Stimulated activated CD4-positive, alpha-beta T cell treated with anti-CD3 and anti-CD28 coated beads, Interleukin-4, amount 100 ng/mL, for 1 hour (primary cell): ENCODE measurements at places on chromosomes 12 and 14.
A peak's percentile ranks its signal among the peaks of the same experiment; 100 is the strongest.

GRCh38 chr14:103031956-103032355, 25.4 kb downstream of the CDC42BPB start:
- no peak for DNase-seq

DNA sequence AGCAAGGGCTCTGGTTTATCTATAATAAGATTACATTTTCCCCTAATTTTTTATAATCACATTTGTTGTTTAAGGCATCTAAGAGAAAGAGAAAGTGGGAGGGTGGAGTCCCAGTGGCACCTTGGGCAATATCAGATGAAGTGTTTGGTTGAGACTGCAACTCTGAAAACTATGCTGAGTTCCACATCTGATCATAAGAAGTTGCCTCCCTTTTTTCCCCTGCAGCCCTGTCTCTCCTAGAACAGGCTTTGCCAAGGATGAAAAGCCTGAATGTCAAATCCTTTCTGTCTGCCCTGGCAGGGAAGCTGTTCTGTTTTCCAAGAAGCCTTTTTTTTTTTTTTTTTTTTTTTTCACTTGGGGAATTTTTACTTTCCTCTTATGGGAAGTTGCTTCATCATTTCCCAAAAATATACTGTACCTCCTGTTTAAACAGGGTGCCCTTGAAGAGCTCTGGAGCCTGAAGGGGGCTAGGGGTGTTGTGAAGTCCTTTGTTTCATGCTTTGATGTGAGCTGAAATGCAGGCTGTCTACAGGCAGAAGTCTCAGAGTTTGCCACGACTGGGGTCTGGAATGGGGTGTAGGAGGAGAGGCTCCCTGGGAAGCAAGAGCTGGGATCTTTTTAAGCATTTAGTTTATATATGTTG, 71.3 kb downstream of the SUSD6 start:
- DNase-seq, result no peak

- no peak for DNase-seq
Measured at GRCh38 chr14:32761381-32761968, 177.2 kb upstream of the NPAS3 start.

- DNase-seq, result no peak
Measured at GRCh38 chr14:86491743-86492142, 961.8 kb downstream of the FLRT2 start.

DNA sequence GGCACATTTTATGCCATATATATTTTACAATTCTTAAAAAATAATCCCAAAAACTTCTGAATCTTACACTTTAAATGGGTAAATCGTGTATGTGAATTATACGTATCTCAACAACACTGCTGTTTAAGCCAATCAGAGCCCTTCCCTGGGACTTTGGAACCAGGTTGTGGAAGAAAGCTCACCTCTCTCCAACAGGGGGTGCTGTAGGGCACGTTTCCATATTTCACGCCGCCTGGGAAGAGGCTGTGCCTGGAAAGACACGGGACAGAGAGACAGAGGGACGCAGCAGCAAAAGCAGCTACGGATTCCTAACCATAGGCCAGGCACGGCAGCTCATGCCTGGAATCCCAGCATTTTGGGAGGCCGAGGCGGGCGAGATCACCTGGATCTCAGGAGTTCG, 29.4 kb upstream of the FBRSL1 start:
- no peak for DNase-seq

DNA sequence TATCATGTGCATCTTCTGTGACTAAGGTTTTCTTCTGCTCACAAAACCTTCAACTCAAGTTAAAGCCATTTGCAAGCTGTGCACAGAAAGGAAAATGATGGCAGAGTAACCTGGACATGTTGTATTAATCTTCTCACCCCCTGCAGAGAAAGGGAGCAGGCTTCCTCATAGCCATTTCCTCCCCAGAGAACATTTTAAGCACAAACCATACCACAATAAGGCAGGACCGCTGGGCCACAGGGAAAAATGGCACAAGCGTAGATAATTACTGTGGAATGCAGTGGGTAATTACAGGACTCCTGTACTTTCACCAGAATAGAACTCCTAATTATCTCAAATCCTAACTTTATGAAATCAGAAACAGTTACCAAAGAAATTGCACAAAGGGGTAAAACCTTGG, 215.7 kb downstream of the KIF21A start:
- DNase-seq, result no peak

GRCh38 chr14:45181806-45182205, 46.1 kb downstream of the FANCM start:
- no peak for DNase-seq

- DNase-seq, result peak; percentile 12
Measured at GRCh38 chr14:73457041-73457923, 1.1 kb downstream of the NUMB start.

DNA sequence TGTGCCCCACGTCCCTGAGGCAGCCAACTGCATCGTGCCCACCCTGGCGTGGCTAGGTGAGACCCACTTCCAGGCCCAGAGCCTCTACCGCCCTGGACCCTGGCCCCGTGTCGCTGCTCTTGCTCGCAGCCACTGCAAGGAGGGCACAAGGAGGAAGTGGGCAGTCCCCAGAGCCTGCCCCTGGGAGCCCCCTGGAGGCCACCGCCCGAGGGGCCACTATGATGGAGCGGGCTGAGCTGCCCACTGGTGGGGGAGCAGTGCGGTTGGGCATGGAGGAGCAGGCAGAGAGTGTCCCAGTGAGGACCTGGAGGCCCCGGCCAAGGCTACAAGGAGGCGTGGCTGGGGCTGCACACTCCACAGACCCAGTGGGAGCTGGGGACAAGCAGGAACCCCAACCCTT, 323.6 kb downstream of the PCNX1 start:
- DNase-seq, result no peak

GRCh38 chr12:497501-498160, 37.9 kb downstream of the B4GALNT3 start:
- DNase-seq, result no peak

- no peak for DNase-seq
Measured at GRCh38 chr12:121927813-121928212, 9.4 kb downstream of the CFAP251 start.

- DNase-seq, result no peak
Measured at GRCh38 chr12:61188801-61189595, 1071.2 kb upstream of the USP15 start.

DNA sequence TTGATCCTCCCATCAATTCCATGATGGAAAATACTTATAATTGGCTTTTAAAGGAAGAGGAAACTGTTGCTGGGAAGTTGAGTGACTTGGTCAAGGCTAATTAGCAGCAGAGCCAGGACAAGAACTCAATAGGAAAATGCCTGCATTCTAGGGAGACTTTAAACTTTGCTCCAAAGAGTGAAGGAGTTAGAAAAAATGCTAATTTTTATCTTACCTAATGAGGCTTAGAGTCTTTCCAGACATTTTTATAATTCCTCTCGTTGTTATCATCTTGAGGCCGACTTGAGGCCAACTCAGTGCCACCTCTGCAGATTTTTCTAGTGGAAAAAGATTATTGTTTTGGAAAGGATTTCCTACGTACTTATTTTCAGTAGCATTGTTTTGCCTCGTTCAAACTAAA, 344.6 kb downstream of the ETNK1 start:
- no peak for DNase-seq

GRCh38 chr12:52006726-52007157, at the start of gene TAMALIN:
TSS of gene TAMALIN (plus strand) at chr12:52006946. CDS start at chr12:52007020, 74 bp downstream.
- DNase-seq, result peak; percentile 80

GRCh38 chr12:63152321-63152700, 1.3 kb upstream of the AVPR1A start:
- DNase-seq, result no peak

- no peak for DNase-seq
Measured at GRCh38 chr12:108666401-108666881, 32.7 kb upstream of the SELPLG start.

DNA sequence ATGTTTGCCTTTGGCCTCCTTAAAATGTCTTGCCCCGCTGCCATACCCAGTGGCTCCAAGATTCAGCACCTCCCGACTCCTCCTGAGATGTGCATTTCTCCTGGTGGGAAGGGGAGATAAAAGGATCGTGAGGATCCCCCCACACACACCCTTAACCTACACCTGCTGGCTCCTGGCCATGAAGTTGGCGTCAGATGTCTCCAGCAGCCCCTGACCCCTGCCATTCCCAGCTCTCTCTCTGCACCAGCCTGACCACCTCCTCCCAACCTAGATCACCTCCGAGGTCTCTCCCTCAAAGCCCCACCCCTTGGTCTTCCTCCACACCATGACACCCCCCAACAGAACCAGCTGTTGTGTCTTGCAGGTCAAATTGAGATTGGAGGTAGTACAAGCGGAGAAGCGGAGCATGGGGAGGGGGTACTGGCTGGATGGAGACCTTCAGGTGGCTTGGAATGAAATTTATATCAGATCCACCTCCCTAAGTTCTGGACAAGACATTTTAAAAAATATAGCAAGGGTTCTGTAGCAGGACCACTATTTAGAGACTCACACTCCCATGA, 151.1 kb upstream of the FKBP4 start:
- DNase-seq, result no peak

GRCh38 chr12:89706986-89707702, 1.5 kb downstream of the ATP2B1 start:
- DNase-seq, result no peak

- DNase-seq, result no peak
Measured at GRCh38 chr14:78986989-78987388, 816.8 kb downstream of the NRXN3 start.

DNA sequence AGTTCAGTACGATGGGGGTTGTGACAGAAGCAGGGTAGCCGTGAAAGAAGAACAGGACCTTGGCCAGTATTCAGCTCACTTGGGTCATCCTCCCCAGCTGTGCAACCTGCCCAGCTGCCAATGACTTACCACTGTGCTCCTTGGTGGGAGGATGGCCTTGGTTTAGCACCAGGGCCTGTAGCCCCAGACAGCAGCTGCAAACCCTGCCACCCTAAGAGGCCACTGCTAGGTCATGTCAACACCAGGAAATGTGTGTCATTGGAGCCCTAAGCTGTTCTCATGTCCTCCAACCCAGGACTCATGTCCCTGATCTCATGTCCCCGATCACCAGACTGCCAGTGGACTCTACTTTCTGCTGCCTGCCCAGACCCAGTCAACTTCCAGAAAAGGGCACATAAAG, 3.0 kb upstream of the CRACR2A start:
- DNase-seq, result no peak

GRCh38 chr12:90984114-90984513, 20.7 kb downstream of the EPYC start:
- no peak for DNase-seq

DNA sequence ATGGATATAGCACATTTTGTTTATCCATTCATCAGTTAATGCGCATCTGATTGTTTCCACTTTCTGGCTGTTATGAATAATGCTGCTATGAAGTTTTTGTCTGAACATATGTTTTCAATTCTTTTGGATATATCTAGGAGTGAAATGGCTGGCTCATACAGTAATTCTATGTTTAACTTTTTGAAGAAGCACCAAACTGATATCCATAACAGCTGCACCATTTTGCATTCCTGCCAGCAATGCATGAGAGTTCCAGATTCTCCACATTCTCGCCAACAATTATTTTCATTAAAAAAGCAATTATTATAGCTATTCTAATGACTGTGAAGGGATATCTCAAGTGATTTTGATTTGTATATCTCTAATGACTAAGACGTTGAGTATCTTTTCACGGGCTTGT, 89.9 kb upstream of the PPP4R3A start:
- DNase-seq, result no peak

DNA sequence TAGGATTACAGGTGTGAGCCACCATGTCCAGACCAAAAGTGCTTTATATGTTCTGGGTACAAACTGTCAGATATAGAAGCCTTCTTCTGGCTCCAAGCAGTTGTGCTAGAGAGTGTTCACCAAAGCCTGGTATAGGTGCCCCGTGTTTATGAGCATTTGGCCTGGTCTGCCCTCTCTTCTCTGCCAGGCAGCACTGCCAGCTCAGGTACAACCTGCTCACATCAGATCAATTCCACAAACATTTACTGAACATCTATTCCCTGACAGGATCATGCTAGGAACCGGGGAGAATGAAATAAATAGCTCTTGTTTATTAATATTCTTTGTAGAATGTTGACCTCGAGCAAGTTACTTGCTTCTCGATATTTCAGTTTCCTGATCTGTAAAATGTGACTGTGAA, 20.0 kb upstream of the SOCS2 start:
- no peak for DNase-seq

DNA sequence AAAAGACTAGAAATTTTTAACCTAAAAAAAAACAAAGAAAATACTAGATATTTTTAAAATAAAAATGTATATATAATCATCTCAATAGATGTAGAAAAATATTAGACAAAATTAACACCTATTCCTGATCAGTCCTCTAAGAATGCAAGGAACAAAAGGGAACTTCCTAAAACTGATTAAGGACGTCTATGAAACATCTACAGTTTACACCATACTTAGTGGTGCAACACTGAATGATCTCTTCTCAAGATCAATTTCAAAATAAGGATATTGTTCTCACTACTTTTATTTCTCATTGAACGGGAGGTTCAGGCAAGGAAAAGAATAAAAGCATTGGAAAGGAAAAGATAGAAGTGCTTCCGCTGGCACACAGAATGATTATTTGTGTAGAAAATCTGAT, 16.0 kb downstream of the OLR1 start:
- DNase-seq, result no peak

DNA sequence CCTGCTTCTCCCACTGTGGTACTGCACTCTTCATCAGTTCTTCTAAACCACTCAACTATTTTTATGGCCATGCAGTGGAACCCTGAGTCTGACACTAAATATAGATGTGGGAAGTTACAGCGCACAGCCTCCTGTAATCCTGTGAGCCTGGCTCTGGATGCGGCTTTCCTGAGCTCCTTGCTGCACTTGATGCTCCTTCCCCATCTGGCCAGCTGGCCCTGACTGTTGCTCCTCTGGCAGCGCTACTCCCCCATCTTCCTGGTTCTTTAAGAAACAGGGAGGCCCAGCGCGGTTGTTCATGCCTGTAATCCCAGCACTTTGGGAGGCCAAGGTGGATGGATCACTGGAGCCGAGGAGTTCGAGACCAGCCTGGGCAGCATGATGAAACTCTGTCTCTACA, 24.6 kb downstream of the IQSEC3 start:
- DNase-seq, result no peak

DNA sequence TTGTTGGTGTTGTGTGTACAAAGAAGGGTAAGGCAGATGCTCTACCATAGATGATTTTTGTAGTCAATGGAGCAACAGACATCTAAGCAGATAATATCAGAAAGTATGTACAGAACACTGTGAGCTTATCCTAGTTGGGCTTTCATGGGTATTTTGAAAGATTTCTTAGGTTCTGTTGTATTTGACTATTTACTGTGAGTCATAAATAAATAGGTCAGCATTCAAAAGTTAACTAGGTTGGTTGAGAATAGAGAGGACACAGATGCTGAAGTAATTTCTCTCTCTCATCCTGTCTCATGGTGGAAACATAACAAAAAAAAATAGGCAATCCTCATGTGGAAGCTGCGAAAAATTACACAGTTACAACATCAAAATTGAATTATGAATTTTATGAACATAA, 413.5 kb downstream of the CCDC91 start:
- no peak for DNase-seq

- DNase-seq, result no peak
Measured at GRCh38 chr12:57944313-57945023, 3.1 kb downstream of the ATP23 start.

- no peak for DNase-seq
Measured at GRCh38 chr14:96037891-96038557, 1.1 kb upstream of the C14orf132 start.

- peak; percentile 15 for DNase-seq
Measured at GRCh38 chr14:20757965-20758364, 10.2 kb upstream of the EDDM3B start.

GRCh38 chr12:85006206-85006605, 29.9 kb downstream of the TSPAN19 start:
- DNase-seq, result no peak
